ENCODE measurements at places on chromosomes 1 and 21. TPM values are rescaled to one million over a fixed set of nuclear protein-coding genes. Genes with fewer than 3 reads are reported as not detected.
A peak's percentile ranks its signal among the peaks of the same experiment; 100 is the strongest.

The FCMR gene
- 145 TPM for total RNA-seq

The CTH gene
- total RNA-seq = 2.3 TPM

The SIM2 gene
- not detected for total RNA-seq

The FHAD1 gene
- 0.64 TPM for total RNA-seq

The DNALI1 gene
- 0.11 TPM for total RNA-seq

The SERTAD4 gene
- total RNA-seq = not detected

The CBR3 gene
- total RNA-seq = 14.6 TPM

The TSPEAR gene
- not detected for total RNA-seq

DNA sequence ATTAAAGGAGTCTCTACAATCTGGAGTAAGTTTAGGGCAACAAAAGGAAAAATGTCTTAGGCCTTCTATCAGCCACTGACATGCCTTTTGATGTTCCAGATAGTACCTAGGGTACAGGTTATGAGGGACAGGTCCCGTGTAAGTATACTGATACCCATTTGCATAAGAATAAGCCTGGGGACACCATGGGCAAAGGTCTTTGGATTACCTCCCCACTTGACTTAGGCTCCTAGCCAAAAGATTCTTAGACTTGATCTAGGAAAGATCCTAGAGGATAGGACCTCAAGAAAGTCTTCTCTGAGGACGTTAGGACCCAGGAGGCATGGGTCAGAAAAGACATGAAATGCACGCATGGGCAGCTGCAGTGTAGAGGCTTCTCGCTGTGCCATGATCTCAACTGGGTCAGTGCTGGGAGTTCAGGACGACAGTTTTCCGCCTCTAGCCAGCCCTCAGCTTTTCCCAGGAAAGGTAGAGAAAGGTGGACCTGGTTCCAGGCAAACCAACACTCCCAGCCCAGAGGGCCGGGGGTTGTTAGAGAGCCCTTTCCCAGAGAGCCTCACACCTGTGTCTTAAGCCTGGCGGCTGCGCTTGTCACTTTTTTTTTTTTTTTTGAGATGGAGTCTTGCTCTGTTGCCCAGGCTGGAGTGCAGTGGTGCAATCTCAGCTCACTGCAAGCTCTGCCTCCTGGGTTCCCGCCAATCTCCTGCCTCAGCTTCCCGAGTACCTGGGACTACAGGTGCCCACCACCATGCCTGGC lies 26.6 kb downstream of the MSTO1 start:
- DNase-seq = peak; percentile 30

- DNase-seq = no peak
Measured at GRCh38 chr1:143661418-143662101, 310.2 kb downstream of the FAM72C start.

- DNase-seq = no peak
Measured at GRCh38 chr1:58000116-58000515, 546.4 kb downstream of the OMA1 start.

DNA sequence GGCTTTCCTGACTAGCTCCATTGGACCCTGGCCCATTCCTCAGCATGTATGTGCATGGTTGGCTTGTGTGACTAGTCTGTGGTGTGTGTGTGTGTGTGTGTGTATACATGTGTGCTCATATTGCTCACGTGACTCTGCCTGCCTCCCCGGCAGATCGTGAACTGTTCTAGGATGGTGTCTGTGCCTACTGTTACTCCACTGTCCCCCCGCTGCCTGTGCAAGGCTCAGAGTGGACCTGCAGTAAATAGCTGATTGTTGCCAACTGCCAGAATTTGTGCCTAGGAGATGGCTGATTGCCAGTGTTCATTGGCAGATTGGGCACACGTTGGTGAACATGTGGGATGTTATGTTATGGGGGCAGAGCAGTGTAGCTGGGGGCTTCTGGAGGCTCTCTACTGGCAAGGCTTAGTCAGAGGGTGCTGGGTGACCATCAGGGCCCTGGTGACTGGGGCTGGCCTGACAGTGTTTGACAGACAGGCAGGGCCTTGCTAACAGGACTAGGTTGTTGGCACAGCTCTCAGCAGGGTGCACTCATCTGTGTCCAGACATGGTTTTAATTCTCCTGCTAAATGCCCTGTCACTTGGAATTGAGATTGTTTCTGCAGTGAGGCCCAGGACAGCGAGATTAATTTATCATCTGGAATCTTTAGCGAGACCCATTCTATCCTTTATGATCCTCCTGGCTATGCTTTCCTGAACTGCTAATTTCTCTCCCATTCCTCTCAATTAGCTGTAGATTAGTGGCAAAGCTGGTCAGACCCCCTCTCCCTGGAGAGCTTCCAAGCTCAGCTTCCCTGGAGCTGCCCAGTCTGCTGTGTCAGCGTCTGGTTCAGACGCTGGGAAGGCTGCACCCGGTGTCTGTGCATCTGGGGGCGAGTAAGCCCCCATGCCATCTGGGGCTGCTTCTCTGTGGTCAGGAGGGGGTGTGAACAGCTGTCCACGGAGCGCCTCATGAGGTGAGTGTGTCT lies 20.8 kb downstream of the SLC6A17 start:
- DNase-seq = no peak

DNA sequence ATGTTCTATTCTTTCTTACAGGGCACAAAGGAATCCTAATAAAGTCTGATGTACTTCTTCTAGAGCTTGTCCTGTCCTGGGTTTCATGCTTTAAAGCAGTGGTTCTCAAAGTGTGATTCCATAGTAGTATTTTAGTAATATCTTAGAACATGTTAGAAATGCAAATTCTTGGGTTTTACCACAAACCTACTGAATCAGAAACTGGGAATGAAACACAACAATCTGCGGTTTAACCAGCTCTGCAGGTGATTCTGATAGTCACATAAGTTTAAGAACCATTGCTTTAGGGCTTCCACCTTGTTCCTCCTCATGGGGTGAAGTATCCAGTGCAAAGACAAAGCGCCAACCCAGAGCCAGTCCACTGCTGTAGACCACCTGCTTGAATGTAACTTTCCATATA lies 41.1 kb downstream of the NGF start:
- DNase-seq = no peak

DNA sequence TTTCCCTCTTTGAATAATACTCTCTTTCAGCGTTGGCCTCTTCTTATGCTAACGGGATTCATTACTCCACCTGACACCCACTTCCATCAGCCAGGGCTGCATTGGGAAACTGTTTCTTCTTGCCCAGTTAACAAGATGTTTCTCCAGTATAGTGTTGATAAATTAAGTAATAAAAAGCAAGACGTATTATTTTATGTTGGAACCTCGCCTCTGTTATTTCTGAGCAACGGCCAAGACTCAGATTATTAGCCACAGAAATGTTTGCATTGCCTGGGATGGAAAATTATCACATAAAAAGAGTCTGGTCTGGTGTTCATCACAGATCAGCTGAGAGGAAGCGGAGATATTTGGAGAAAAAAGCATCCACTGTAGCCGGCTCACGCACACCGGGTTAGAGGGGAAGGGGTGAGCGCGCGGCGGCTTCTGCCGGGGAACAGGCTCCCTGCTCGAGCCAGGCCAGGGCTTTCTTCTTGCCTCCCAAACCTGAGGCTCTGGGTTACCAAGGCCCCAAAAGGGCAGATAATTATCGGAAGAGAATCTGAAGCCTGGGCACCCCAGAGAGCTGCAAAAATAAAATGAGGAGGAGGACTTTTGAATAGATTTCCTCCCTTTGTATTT lies 189.5 kb downstream of the PRDM16 start:
- no peak for DNase-seq

- no peak for DNase-seq
Measured at GRCh38 chr1:59556398-59556797, 258.4 kb upstream of the HOOK1 start.

DNA sequence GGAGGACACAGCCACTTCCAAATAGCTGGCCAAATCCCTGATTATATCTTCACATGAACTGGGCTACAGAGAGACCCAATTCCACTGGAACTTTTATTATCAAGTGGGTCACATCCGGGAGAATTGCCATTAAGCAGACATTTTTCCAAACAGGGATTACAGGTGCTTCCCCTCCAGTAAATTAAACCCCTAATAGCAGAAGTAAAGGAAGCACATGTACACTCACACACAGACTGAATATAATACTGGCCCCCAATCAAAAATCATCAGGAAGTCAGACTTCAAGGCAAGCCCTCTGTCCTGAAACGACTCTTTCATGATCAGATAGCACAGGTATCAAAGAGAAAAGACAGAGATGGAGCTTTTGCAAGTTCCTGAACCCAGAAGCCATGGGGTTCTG lies 118.6 kb upstream of the PPP2R5A start:
- no peak for DNase-seq

- no peak for DNase-seq
Measured at GRCh38 chr21:43267391-43268085, 98.7 kb downstream of the CRYAA start.

DNA sequence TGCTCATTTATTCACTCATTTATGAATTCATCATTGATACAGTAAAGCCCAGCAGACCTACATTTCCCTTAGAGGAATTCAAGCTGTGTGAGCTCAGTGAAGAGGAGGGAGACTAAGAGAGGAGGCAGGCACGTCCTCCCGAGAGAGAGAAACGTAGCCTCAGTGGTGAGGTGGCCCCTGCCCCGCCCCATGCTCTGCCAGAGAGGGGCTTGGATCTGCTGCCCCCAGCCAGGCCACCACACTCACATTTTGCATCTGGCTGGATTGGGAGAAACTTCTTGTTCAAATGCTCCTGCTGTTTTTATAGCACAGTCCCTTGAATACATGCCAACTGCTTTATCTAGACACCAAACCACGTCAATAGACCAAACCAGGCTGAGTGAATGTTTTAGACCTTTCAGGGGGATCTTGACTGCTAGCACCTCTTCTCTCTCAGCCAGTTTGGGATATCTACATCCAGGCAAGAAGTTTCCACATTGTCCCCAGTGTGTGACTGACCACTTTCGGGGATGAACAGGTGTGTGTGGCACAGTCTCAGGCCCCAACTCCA lies 67.7 kb upstream of the AJAP1 start:
- no peak for DNase-seq

- DNase-seq = no peak
Measured at GRCh38 chr1:69171248-69171647, 396.5 kb upstream of the LRRC7 start.

DNA sequence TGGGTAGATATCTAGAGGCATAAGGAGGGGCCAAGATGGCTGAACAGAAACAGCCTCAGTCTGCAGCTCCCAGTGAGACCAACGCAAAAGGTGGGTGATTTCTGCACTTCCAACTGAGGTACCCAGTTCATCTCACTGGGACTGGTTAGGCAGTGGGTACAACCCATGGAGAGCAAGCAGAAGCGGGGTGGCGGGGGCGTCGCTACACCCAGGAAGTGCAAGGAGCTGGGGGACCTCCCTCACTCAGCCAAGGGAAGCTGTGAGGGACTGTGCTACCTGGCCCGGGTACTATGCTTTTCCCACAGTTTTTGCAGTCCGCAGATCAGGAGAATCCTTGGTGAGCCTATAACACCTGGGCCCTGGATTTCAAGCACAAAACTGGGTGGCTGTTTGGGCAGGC lies 26.0 kb downstream of the KIFAP3 start:
- no peak for DNase-seq

All from activated naive CD8-positive, alpha-beta T cell treated with anti-CD3 and anti-CD28 coated beads, Interleukin-2, amount 10 ng/mL, durations not matched to agents 7 days and 5 days (primary cell).